ENCODE measurements at places on chromosomes 1 and 21.
A peak's percentile ranks its signal among the peaks of the same experiment; 100 is the strongest.

- no peak for DNase-seq
Measured at GRCh38 chr1:89881415-89882058, 60.7 kb downstream of the LRRC8D start.

DNA sequence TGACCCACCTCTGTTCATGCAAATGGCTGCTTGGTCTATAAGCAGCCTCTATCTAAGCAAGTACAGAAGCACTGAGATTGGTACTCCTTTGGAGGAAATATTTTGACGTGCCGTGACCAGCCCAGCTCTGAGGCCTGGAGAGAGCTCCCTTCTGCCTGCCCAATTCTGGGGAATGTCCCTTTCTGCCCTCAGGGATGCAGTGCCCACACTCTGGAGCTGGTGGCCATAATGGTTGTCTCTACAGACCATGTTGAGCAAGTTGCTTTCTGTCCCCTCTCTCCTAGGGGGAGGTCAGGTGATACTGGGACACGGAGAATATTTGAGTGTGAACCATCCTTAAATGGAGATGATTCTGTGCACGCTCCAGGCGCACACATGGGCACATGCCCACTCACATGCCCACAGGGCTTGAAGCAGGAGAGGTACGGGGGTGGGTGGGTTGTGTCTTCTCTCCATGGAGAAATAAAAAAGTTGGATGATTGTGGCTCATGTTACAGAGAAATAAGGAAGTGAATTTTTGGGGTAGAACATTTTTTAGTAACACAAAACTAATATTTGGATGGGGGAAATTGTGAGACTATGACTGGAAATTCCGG, 13.9 kb upstream of the ALPL start:
- DNase-seq = no peak

DNA sequence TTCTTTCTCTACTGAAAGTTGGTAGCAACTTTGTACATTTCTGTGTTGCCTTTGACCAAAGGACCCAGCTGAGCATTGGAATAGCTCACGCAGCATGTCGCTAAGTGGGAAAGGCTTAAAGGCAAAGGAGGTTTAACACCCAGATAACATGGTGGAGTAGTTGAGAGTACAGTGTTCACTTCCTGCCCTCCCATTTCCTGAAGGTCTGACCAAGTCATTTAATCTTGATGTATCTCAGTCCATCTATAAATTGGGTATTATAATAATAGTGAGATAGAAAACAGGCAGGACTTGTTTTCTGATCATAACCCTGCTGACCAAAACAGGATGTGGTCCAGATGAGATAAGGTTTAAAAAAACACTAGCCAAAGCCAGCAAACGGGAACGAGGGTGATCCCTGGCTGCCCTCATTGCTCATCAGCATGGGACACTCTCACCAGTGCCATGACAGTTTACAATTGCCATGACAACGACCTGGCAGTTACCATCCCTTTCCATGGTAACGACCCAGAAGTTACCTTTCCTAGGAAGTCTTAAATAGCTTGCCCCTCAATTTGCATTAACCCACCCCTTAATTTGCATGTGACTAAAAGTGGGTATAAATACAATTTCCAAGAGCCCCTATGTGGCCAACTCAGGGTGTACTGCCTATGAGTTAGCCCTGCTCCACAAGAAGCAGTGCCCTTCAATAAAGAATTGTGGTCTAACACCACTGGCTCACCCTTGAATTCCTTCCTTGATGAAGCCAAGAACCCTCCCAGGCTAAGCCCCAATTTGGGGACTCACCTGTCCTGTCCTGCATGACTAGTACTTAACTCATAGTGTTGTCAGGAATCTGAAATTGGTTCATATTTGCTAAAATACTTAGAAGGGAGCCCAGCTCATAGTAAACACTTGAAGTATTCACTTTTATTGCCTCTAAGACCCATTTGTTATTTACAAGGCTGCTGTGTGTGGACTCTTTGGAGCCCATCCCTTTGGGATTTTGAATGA, 28.4 kb upstream of the FHAD1 start:
- no peak for DNase-seq

- no peak for DNase-seq
Measured at GRCh38 chr1:82269431-82269830, 468.7 kb downstream of the ADGRL2 start.

DNA sequence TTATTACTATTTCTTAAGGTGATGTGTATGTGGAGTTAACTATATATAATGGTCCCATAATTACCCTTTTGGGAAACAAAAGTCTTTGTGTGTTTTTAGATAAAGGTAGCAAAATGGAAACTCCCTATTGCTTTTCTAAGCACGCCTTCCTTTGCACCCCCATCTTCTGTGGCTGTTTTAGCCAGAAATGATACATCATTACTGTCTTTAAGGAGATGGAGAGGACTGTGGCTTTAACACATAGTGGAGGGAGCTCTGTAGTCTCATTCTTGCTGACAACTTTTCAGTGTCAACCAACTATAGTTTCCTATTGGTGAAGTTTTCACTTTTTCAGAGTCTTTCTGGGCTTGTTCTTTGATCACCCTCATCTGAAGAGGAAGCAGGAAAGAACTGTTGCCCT, 1.0 kb downstream of the APOBEC4 start:
- no peak for DNase-seq

- no peak for DNase-seq
Measured at GRCh38 chr21:41861987-41862386, 17.2 kb downstream of the PRDM15 start.

DNA sequence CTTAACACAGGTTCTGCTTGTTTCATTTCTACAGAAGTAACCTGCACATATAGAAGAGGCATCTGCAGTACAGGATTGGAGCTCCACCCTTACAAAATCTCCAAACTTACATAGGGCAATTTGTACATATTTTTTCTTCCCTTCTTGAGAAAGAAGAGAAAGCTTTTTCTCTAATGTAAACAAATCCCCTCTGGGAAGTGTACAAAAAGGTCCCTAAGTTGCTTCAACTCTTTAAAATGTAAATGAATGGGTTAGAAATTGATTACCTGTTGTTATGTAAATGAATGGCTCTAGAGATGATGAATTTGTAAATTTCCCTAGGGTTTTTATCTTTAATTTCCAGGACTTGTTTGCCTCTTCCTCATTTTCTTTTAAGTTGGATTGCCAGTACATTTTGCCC, 1183.7 kb downstream of the MRPL39 start:
- DNase-seq = no peak

GRCh38 chr1:209627732-209628196, 24.5 kb downstream of the LAMB3 start:
- peak; percentile 13 for DNase-seq

- no peak for DNase-seq
Measured at GRCh38 chr1:203267912-203268311, 37.4 kb upstream of the BTG2 start.

DNA sequence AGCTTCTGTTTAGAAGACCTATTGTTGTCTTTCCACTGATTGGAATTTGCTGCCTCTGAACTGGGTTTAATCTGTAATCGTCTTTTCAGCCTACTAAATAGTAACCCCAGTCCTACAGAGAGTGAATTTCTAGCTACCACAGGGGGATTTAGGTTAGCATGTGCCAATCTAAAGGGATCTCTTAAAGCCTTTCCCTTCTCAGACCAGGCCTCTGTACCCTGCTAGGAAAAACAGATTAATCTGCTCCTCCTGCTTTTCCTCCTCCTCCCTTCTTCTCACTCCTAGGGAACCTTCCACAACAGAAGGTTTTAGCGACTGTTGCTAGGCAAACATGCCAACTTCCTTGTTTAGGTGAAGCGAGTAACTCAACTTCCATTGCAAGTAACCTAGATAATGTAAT, 1.3 kb upstream of the RC3H1 start:
- DNase-seq = peak; percentile 1

GRCh38 chr1:152071123-152071522, 17.7 kb downstream of the TCHHL1 start:
- DNase-seq = no peak

- DNase-seq = no peak
Measured at GRCh38 chr1:183841550-183841949, 36.6 kb downstream of the RGL1 start.

DNA sequence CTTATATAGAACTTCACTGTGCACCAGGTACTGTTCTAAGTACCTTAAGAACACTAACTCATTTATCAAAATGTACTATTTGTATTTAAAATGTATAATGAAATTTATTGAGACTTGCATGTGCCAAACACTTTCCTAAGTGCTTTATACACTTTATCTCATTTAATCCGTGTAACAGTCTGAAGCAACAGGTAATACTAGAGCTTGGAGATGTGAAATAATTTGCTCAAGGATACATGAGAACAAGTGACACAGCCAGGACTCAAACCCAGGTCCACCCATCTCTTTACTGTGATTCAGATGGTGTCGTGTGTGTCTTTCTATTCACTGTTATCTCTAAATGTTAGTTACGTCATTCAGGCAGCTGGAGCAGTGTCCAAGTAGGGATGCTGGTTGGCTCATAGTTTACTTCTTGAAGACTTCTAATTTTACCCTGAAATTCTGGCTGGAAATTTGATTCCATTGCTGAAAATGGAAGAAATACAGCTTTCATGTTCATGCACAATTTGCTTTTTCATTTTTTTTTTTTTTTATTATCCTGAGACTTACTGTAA, 169.7 kb upstream of the UBE2U start:
- DNase-seq = no peak

DNA sequence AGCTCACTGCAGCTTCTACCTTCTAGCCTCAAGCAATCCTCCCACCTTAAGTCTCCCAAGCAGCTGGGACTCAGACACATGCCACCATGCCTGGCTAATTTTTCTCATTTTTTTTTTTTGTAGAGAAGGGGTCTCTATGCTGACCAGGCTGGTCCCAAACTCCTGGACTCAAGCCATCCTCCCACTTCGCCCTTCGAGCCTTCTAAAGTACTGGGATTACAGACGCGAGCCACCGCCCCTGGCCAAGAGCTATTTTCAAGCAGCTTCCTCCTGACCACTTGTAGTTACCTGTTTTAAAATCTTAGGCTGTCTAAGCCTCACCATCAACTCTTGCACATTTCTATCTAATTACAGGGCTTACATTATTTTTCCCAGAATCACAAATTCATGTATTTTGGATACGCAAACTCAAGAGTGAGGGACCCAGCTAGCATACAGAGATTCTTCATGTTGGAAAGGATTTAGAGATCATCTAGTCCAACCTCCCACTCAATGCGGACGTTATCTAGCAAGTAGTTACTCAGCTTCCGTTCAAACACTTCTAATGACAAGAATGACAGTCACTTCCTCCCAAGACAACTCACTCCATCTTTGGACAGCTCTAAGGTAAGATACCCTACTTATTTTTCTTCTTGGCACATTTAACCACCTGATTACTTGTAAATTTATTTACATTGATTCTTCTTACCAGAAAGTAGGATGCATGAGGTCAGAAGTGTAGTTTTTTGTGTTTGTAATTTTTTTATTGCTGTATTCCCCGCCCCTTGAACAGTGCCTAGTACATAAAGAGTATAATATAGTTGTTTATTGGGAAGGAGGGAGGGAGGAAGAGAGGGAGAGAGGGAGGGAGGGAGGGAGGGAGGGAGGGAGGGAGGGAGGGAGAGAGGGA, 65.4 kb downstream of the LUZP1 start:
- no peak for DNase-seq

DNA sequence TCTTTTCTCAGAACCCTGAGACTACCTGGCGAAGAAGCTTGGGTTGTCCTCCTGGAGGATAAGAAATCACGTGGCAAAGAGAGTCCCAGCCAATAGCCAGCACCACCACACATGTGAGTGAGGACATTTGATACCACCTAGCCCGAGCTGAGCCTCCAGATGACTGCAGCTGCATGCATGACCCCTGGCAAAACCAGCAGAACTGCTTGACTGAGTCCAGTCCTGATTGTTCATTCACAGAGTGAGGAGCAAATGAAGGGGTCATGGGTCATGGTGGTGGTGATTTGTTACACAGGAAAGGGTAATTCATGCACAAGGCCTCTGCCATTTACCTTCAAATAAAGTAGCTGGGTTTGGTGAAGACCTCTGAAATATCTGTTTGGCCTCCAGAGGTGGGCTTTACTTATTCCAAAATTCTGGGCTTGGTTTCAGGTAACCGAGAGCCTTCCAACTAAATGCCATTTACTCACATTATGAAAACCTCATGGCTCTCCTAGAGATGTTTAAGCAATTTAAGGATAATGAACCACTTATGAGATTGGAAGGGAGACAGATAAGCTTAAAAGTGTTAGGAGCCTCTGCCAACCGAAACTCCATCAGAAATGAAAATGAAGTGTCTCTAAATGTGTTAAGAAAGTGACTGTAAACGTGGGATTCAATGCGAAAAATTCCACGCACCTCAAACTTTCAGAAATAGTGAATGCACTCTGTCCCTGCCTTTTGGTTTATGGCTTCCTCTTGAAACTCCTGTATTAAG, 163.3 kb downstream of the SLC35F3 start:
- DNase-seq = no peak

DNA sequence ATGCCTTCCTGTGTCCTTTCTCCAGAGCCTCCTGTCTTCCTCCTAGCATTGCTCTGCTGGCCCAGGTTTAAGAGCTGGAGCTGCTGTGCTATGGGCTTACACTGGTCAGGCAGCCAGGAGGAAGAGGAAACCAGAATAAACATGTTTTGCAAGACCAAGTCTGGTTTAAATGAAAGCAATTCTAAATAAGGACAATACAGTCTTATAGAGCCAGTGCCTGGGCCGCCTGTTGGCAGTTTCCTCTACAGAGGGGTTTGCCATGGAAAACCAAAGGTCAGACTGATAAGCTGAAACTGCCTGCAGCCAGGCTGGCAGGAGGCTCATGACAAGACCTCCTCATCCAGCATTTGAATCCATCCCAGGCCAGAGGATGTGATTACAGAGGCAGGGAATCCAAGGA, 92.9 kb upstream of the FGGY start:
- no peak for DNase-seq

GRCh38 chr1:20158358-20159070, 19.4 kb downstream of the PLA2G2F start:
- DNase-seq = no peak

DNA sequence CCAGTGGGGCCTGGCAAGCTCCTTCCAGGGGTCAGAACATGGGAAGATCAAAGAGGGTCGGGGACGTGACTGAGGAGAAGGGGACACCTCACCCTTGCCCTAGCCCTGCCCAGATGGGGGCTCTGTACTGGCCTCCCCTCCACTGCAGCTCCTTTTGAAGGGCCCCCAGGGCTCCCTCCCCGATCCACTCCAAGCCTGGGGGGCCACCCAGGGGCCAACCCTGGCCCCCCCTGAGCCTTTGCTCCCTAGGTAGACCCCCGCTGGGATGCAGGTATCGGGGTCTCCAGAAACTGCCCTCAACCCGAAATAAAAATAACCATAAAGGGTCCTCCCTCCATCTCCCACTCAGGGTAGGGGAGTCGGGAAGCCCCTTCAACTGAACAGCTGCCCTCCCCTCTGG, 37.4 kb upstream of the FAM131C start:
- DNase-seq = no peak

- no peak for DNase-seq
Measured at GRCh38 chr1:232780354-232780753, 24.9 kb upstream of the MAP10 start.

DNA sequence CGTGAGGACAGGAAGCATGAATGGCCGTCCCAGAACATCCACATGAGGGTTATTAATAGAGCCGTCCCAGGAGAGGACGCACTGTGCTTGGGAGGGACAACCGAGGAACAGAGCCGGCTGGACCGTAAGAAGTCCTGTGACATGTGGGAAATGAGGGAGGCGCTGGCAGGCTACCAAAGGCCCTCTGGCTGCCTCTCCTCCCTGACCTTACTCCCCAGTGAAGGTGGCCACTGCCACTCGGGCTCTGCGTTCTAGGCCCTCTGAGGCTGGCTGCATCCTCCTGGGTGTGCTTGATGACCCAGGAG, 15.5 kb upstream of the NPPB start:
- no peak for DNase-seq
